ENCODE measurements at places on chromosomes 5 and 9.

GRCh38 chr9:121842612-121842978 lies 191.2 kb downstream of the DAB2IP start:
- DNase-seq: no peak

- DNase-seq: no peak
Measured at GRCh38 chr9:127121628-127122175, 733 bp downstream of the ANGPTL2 start.

GRCh38 chr5:140399979-140400729 lies 1.5 kb upstream of the ANKHD1 start:
- DNase-seq: no peak

DNA sequence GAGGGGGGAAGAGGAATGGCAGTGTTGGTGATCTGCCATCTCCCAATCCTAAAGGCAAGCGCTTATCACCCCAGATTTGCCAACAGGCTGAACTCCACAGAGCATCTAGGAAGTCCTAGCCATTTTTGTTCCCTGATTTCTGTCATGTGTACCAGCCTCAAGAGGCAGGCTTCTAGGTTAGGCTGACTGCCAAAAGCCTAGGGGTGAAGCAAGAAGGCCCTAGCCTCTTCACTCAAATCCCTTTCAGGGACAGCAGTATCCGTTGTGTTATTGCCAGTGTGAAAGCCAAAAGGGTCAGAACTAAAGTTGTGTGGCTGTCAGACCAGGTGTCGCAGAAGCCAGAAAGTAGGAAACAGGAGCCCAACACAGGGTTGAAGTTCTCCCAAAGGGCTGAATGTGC lies 14.7 kb downstream of the IGIP start:
- DNase-seq: no peak

- DNase-seq: no peak
Measured at GRCh38 chr9:37987467-37987981, 81.5 kb downstream of the SHB start.

DNA sequence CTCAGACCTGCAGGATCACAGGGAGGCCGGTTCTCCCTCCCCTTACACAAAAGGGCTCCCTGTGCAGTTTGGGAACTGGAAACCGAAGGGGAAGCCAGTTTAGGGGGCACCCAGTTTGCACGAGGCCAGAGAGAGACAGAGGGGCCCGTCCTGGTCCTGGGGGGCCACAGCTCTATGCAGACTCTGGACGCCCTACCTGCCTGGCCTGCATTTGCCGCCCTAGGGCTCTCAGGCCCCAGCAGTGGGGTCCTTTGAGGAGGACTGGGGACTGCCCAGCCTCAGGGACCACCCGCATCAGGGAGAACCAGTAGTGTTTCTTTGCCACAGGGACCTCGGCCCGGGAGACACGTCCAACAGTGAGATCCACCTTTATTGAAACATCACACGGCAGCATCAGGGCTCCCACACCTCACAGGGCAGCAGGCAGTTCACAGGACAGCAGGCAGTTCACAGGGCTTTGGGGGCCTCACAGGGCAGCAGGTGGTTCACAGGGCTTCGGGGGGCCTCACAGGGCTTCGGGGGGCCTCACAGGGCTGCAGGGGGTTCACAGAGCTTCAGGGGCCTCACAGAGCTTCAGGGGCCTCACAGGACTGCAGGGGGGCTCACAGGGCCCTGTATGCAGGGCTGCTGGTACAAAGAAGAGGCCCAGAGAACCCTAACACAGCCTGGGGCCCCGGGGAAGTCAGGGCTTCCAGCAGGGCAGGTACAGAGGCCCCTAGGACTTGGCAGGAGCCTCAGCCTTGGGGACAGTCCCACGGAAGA lies 648 bp upstream of the NSMF start:
- no peak for DNase-seq

- no peak for DNase-seq
Measured at GRCh38 chr9:134045841-134046544, 20.7 kb downstream of the BRD3OS start.

DNA sequence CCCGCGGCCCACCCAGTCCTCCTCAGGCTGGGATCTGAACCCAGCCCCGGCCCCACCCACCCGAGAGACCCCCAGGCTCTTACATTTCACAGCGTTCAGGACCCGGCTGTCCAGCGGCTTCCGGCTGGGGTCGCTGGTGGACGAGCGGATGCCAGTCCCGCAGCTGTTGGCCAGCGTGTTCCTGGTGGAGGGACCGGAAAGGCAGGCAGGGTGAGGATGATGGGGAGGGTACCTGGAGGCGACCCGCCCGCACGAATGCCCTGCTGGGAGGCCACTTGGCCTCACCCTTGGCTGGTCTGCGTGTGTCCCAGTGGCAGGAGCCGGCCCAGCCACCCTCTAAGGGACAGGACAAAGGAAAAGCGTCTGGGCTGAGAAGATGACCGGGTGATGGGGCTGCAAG lies 51.9 kb upstream of the UBAC1 start:
- DNase-seq: no peak

DNA sequence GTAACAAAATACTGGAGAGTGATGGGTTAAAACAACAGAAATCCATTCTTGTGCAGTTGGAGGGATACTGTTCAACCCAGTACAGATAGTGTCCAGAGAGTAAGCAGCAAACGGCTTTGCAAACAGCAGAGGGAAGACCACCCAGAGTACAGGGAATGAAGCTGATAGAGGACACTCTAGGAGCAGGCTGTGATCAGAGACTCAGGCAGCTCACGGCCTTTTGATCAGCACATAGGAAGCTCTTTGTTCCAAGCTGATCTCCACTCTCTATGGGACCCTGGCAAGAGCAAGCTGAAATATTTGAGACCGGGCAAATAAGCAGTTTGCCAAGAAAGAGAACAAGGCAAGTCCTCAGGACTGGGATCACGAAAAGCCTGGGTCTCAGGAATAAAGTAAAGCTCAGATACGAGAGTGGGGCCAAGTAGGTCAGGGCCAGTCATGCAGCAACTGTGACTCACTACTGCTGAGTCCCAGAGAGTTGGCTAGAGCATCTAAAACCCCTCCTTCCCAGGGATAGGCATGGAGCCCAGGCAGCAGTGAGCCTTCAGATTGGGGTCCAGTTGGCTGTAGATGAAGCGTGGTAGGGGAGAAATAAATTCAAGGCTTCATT lies 52.4 kb downstream of the MELK start:
- DNase-seq: no peak

DNA sequence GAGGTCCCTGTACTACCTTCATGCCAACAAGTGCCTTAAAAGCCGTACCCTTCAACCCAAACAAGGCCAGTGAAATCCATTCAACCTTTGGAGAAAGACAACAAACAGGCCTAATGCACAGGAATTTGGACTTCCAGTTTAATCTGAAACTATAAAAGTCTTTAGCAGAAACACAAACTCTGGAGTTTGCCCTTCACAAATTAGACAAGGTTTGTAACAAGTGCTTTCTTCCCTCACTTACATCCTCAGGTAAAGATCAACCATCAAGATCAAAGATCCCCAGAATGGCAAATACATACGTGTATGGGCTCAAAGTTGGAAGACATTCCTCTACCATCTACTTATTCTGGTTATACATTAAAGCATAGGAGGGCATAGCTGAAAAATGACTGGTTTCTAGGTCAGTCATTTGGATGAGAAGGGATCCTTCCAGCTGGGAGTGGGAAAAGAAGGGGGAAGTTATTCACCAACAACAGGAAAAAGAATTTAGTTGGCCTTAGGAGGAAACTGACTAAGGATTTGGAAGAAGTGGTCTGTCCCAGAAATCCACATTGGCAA lies 2.0 kb downstream of the DAB2 start:
- DNase-seq: no peak

GRCh38 chr5:157819502-157820115 lies 39.3 kb downstream of the CLINT1 start:
- no peak for DNase-seq

GRCh38 chr9:3993773-3994172 lies 306.1 kb downstream of the GLIS3 start:
- no peak for DNase-seq
